Foreskin keratinocyte (primary cell): ENCODE measurements at places on chromosomes 2 and 18.

DNA sequence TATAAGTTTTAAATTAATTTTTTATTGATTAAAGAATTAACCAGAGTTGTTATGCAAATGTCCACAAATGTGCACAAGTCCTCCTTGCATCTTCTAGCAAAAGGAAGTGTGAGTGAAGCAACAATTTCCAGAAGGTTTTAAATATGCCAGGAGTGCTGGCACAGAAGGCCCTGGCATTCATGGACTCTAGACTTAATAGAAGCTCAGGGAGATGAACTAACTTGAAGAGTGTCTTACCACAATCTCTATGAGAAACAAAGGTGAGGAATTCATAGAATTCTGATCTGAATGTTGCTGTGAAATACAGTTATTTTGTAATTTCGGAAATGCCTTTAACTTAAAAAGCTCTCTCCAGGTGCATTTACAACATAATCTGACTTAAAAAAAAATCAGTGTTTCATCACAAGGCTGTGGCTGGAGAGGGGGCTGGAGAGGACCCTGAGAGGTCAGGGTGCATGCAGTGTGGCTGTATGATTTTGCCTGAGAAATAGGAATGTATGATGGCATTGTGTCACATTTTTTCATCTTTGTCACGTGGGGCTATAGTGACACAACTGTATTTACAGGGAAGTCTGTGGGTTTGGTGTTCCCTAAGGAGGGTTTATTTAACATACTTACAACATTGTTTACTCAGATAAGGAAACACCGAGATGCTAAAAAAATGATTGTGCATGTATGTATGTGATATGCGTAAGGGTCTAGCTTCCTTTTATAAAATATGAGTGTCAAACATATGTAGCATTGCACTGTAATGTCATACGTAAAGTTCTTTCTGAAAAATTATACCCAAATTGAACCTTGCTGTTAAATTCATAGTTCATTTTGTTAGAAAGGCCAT lies 66.2 kb downstream of the MAP4K4 start:
- DNase-seq, result no peak

GRCh38 chr2:162300266-162300665 lies 18.2 kb downstream of the IFIH1 start:
- DNase-seq, result no peak

DNA sequence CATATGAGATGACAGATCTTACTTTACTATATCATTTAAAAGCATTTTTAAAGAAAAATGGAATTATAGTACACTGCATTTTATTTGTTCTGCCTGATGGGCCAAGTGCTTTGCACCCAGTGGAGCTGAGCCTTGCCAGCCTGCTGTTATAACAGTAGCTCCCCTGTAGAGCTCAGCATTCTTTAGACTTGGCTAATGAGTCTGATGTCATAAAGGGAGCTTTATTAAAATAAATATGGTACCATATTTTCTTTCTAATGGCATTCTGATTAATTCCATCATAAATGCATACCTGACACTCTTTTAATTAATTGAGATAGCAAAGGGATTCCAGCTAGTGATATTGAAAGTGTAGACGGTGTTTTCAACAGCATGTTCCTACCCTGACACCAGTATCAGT lies 40.7 kb downstream of the PARD3B start:
- peak; percentile 9 for DNase-seq

DNA sequence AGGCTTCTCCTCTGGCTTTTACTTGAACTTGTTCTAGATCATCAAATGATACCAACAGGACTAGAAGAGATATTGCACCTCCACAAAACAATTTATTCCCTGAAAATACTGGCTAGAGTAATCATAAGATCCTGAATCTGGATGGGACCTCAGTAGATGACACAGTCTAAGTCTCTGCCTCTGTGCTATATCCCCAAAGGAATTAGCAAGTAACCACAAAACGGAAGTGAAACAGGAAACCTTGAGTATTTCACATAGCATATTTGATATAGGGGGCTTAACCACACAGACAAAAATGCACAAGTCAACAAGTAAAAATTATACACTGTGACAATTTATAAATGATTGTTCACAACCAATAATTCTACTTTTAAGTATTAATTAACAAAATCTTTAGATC lies 456.9 kb upstream of the TNP1 start:
- DNase-seq, result no peak

DNA sequence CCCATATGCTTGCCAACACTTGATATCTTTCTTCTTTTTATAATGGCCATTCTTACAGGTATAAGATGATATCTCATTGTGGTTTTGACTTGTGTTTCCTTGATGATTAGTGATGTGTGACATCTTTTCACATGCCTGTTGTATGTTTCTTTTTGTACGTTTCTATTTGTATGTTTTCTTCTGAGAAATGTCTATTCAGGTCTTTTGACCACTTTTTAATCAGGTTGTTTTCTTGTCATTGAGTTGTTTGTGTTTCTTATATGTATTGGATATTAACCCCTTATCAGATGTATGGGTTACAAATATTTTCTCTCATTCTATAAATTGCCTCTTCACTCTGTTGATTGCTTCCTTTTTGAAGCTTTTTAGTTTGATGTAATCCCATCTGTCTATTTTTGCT lies 42.4 kb downstream of the ABCB11 start:
- DNase-seq, result no peak

DNA sequence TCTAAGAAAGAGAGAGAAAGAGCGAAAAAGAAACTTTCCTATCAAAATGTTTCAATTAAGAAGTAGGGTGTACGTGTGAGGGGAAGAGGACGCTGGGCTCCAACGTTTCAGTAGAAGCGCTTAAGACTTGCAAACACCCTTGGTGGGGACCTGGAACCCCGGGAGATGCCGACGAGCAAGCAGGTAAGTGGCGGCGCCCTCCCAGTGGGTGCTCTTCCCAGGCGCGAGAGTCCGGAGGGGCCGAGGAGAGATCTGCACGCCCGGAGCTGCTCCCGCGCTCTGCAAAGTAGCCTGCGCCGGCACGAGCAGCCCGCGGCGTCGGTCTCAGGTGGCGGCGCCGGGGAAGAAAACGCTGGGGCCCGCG lies 678 bp upstream of the OTX1 start:
- no peak for DNase-seq

GRCh38 chr18:80104364-80104779 lies 4.7 kb upstream of the ADNP2 start:
- DNase-seq, result no peak

- no peak for DNase-seq
Observed at GRCh38 chr18:11398625-11399024, 210.8 kb upstream of the SLC35G4 start.

GRCh38 chr2:226656367-226656766 lies 143.3 kb downstream of the IRS1 start:
- DNase-seq, result no peak

- no peak for DNase-seq
Observed at GRCh38 chr18:10896851-10897250, 252.5 kb downstream of the PIEZO2 start.

- DNase-seq, result no peak
Observed at GRCh38 chr2:10278029-10278762, 24.5 kb upstream of the HPCAL1 start.

DNA sequence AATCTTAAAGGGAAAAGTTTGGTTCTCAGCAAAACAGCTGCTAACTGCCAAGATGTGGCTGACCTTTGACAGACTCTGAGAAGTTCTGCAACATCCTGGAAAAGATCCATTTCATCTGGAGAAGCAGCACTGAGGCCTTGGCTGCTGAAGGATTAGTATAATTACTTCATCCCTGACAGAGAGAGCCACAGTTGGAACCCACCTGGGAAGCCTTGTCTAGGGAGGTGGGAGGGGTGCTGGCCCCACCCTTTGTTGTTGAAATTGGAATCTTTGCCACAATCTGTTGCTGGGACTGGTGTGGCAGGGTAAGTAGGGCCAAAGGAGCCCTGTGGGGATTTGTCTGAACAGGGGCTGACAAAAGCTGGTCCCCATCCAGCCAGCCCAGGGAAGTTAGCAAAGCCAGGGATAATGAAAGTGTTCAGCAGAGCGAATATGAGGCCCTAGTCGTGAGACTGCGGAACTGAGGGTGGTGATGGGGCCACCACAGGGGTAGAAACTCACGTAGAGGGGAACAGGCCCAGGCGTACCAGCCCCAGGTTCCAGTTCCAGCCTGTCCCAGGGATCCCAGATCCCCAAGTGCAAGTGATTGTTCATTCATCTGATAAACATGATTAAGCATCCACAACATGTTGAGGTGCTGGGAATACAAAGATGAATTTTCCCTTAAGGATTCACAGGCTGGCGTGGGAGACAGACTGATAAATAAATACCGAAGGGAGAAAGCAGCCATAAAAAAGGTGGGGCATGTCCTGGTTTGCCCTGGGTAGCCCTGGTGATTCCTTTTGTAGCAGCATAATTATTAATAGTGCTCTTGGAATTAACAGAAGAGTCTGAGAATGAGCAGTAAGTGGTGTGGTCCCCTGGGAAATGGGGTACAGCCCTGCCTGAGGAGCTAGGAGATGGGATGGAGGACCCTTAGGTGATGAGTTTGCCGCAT lies 60.0 kb downstream of the MYO1B start:
- peak; percentile 96 for DNase-seq

DNA sequence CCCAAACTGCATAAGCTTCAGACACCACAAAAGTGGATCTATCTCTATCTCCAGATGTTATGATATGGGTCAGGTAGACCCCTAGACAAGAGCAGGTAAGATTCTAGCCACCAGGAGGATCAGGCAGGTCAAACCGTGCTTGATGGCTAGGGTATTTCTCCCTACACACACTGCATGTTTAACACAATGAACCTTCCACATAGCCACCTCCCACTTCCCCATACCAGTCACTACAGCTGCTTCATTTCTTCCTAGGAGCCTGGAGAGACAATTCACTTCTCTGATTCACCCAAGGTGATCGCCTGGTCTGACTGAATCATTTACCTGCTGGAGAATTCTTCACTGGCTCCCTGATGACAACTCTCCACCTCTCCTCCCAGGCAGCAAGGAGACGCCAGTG lies 66.0 kb upstream of the MYCN start:
- DNase-seq, result no peak

DNA sequence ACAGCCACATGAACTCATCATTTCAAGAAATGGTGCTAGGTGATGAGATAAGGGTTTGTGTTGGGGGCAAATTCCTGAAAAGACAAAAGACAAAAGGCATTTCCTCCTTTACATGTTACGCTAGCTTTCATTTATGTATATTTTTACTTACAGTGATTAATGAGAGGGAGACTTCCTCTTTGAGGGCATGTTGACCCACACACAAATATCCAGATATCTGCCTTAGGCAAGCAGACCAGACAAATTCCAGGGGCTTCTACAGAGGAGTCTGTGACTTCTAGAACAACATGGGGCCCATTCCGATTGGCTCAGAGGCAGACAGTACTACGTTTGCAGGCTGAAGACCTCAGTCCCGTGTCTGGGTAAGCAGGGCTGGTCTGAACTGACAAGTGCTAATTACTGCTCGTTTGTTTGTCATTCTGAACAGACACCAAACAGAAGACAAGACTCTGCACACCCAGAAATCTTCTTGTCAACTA lies 74.8 kb upstream of the ST6GAL2 start:
- no peak for DNase-seq

- peak; percentile 49 for DNase-seq
Observed at GRCh38 chr18:74796841-74797576, 199.3 kb downstream of the ZNF407 start.

GRCh38 chr2:96669539-96670215 lies 27.1 kb downstream of the FER1L5 start:
- no peak for DNase-seq

- no peak for DNase-seq
Observed at GRCh38 chr2:128644718-128645256, 326.1 kb upstream of the HS6ST1 start.

- no peak for DNase-seq
Observed at GRCh38 chr2:147758821-147759220, 86.0 kb upstream of the ACVR2A start.

GRCh38 chr2:155663265-155663664 lies 669.3 kb downstream of the NR4A2 start:
- DNase-seq, result peak; percentile 2
